PC-9 (cell line): ENCODE measurements at places on chromosomes 3 and 15.

DNA sequence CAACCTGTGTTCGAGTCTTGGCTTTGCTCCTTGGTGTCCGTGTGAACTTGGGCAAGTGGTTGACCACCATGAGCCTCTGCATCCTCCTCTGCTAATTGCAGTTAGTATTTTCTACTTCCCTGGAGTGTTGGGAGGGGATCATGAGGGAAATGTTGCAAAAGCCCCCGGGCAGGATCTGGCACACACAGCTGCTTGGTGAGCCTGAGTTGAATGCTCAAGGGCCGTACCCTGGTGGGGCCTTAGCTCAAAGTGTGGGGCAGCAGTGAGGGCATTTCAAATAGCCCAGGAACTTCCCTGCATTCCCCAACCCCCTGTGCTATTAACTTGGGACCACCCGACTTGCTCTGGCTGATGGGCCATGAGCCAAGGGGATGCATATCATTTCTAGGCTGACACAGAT lies 94.9 kb upstream of the SLC6A11 start:
- no peak for DNase-seq
- H3K4me1 ChIP-seq = no peaks in the 10 kb centered on the region
- no peak overlapping the region for H3K27ac ChIP-seq
- H3K27me3 ChIP-seq = peaks cover 89% of the 10 kb centered on the region
- no peaks in the 10 kb centered on the region for H3K36me3 ChIP-seq

GRCh38 chr3:156445117-156446090 lies 109.5 kb downstream of the SSR3 start:
- no peaks in the 10 kb centered on the region for H3K36me3 ChIP-seq
- H3K27ac ChIP-seq = no peak overlapping the region
- DNase-seq = peak; percentile 15

DNA sequence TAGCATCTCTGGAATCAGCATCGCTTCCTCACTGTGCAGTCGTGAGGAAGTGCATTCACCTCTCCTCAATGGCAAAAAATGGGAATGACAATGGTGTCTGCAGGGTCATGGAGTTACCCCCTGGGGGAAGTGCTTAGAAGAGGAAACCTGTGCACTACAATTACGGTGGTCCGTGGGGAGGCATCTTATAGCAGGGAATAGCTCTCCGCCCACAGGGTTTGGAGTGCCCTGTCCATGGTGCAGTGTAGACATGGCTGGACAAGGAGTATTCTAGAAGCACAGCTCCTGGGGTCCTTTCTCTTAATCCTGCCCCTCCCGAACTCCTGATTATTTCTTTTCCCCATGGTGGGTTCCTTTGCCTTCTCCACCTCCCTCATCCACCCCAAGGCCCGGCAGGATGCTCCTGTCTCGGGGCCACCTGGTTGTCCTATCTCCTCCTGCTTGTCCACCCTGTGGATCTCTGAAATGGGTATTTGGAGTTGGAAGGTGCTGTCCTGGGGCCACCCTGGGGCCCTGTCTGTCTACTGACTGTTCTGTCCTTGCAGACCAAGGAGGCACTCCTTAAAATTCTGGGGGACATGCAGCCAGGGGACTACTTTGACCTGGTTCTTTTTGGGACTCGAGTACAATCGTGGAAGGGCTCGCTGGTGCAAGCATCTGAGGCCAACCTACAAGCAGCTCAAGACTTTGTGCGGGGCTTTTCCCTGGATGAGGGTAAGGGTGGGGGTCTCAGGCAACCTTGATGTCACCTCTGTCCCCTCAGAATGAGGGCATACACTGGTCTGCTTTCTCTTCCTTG lies 5.2 kb downstream of the ITIH1 start:
- no peaks in the 10 kb centered on the region for H3K36me3 ChIP-seq
- H3K27ac ChIP-seq = no peak overlapping the region
- peaks cover 49% of the 10 kb centered on the region for H3K27me3 ChIP-seq
- no peak for DNase-seq
- no peaks in the 10 kb centered on the region for H3K4me1 ChIP-seq
- H3K4me3 ChIP-seq = no peak overlapping the region

GRCh38 chr3:179301645-179302044 lies 21.2 kb upstream of the ZNF639 start:
- no peak for DNase-seq
- no peaks in the 10 kb centered on the region for H3K36me3 ChIP-seq
- no peak overlapping the region for H3K27ac ChIP-seq
- H3K27me3 ChIP-seq = no peaks in the 10 kb centered on the region
- H3K4me1 ChIP-seq = no peaks in the 10 kb centered on the region
- no peak overlapping the region for H3K4me3 ChIP-seq

DNA sequence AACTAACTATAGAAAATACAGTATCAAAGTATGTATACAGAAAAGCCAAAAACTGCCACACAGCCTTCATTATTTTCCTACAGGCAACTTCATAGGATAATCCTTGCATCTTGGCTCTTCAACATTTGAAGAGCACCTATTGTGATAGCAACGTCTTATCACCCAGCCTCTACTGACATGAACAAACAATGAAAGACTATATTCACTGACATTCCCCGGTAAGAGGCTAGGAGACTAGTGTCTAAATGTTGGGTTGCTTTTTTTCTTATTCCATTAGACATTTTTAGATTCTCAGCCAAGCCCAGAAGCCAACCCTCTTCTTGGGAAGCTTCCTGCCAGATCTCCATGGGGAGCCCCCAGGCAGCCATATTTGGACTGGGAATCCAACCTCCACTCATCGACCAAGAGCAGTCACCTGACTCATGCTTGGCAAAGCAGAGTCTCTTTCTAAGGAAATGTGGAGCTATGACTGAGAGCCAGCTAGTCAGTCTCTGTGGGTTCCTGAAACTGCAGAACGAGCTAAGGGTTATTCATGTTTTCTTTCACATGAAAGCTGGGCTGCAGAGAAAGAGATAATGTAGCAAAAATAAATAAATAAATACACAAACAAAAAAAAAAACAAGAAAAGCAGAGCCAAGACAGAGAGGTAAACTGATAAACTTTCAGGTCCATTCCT lies 227.5 kb downstream of the MAGI1 start:
- H3K4me1 ChIP-seq = peaks cover 8% of the 10 kb centered on the region
- H3K27ac ChIP-seq = no peak overlapping the region
- H3K27me3 ChIP-seq = no peaks in the 10 kb centered on the region
- DNase-seq = no peak
